ENCODE measurements at places on chromosomes 4 and X.

GRCh38 chr4:143335979-143336780, 496 bp upstream of the GAB1 start:
- peak; percentile 37 for DNase-seq

DNA sequence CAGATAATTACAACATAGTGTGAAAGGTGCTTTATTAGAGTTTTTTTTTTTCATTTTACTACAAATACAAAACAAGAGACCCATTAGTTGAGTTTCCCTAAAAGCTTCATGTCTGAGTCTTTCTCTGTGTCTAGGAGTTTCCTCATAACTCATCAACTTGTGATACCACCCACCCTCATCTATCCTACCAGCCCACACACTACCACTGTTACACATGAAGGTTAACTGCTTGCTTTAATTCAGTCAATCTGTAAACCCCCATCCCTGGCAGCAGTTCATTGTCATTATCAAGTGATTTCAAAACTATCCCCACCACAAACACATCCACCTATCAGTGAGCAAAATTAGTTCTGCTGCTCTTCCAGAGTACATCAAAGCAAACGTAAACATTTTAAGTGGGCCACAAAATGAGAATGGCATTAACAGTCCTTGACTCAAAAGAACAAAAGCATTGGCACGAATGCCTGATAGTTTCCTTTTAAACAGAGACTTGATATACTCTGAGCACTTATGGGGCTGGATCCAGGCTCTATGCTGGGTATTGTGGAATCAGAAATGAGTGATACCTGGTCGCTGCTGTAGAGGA, 331.6 kb upstream of the FAM241A start:
- DNase-seq, result no peak

DNA sequence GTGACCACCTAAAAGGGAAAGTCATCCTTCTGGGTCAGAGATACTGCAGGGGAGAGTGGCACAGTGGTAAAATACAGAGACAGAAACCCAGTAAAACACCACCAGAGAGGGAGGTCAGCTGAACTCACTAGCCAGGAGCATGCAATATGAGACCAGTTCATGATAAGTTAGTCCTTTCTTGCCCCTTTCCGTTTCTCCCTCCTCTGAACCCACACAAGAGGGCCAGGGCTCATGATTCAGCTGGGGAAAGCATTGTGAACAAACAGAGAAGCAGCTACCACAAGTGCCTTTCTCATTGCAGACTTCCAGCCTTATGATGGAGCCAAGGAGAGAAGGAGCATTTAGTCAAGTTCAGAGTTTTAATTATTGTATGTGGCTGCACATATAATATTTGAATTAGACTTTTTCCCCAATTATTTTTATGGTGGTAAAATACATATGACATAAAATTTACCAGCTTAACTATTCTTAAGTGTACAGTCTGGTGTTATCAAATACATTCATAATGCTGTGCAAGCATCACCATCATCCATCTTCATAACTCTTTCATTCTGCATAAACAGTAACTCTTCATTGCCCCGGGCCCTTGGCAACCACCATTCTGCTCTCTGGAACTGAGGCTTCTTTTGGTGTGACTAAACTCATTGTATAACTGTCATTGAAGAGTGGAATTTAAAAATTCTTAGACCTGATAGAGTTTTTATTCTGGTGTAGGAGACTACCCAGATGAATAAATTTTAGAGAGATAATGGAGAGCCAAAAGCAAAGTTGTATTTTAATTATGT, 114.6 kb downstream of the DDIT4L start:
- DNase-seq, result no peak

GRCh38 chr4:129490516-129490915, 394.6 kb downstream of the C4orf33 start:
- DNase-seq, result no peak

- DNase-seq, result no peak
Observed at GRCh38 chrX:45445745-45446412, 245.2 kb upstream of the DIPK2B start.

- no peak for DNase-seq
Observed at GRCh38 chr4:147136310-147136709, 190.6 kb upstream of the TTC29 start.

GRCh38 chr4:150569384-150569987, 12.5 kb upstream of the MAB21L2 start:
- DNase-seq, result no peak

- no peak for DNase-seq
Observed at GRCh38 chrX:57353472-57354132, 67.1 kb downstream of the FAAH2 start.

DNA sequence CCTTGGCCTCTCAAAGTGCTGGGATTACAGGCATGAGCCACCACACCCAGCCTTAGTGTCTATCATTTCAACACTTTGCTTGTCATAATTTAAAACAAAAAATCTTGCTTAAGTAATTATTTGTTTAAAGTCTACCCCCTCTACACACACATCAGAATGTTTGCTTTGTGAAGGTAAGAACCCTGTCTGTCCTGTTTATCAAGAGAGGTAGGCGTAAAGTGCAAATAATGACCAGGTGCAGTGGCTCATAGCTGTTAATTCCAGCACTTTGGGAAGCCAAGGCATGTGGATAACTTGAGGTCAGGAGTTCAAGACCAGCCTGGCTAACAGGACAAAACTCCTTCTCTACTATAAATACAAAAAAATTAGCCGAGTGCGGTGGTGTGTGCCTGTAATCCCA, 326.7 kb upstream of the CLNK start:
- DNase-seq, result no peak

GRCh38 chrX:129788527-129788926, 8.8 kb downstream of the SASH3 start:
- no peak for DNase-seq

DNA sequence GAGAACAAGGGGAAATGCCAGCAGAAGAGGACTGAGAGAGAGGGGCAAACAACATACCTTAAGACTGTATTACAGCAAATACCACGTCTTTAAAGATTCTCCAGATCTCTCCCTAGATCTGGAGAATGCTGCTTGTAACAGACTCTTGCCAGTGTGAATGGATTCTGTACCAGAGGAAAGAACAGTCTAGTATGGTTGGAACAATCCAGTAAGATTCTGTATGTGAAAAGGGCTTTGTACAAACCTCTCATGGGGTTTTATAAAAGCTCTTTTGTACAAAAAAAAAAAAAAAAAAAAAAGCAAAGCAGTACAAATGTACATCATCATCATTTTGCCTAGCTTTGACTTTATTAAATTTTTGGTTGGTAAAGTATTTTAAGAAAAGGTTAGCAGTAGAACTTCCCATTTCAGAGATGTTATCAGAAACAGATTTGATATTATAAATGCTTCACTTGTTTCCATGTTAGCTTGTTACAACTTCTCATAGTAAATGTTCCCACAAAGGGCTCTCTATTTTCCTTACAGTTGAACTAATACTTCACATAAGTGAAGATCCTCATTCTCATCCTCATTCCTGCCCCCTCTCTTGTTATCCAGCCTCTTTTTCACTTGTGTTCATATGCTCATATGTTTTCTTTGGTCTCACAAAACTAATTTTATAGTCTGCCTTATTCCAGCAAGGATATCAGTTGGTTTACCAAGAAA, 144.2 kb downstream of the EDA start:
- no peak for DNase-seq

DNA sequence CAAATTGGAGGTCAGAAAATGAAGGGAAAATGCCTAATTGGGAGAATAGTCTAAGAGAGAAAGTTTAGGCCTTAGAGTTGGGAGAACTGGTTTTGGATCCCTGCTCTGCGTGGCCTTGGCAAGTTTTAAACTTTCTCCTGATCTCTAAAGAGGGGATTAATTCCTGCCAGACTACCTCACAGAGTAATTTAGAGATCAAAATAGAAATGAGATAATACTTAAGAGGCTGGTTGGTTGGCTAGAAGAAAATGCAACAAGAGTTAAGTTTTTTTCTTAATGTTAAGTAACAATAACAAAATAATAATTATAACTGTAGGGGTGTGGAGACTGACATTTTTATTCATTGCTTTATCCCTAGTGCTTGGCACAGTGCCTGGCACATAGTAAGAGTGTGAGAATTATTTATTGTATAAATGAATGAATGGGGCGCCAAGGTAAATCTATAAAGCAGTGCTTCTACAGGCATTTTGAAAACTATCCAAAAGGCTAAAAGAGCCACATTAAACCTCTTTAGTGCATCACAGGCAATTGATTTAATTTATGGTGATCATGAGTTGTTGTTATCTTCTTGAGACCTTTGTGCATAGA, 160.5 kb downstream of the RASL11B start:
- DNase-seq, result no peak

- no peak for DNase-seq
Observed at GRCh38 chrX:142156567-142156966, 48.5 kb downstream of the MAGEC2 start.

DNA sequence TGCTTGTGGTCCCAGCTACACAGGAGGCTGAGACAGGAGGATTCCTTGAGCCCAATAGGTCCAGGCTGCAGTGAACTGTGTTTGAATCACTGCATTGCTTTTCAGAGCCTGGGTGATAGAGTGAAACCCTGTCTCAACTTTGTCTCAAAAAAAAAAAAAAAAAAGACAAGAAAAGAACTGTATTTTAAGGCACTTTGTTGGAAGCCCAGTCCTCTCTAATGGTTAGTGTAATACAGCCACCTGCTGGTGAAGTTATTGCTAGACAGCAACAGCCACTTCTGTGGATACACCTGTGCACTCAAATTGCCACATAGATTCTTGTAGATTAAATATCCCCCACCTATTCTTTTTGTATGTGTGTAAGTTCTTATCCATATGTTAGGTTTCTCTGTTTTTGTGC, 10.1 kb upstream of the FGG start:
- peak; percentile 16 for DNase-seq

DNA sequence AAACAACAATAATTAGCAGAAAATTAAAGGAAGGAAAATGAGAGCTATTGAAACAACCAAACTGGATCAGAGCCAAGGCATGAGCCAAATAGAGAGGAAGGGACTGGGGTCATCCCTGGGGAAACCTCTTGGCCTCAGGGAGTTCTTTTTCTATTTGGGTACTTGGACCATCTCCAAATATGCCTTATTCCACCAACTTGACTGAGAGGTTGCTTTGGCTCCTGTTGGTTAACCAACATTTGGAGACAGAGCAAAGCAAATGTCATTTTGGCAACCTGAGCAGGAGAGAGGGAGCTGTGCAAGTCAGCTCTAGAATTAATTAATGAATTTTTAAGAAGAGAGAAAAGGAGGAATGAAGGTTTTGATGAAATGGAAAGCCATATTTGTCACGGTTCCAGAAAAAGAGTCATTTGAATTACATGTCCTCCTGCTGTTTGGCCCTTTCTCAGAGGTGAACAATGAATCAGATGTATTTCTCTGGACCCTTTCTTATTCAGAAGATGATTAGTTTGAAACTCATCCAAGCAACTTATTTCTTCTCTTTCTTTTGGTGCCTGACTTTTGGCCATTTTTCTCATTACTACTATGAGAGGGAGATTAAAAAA, 119.1 kb downstream of the CNKSR2 start:
- no peak for DNase-seq

GRCh38 chr4:1975880-1976279, 32.9 kb downstream of the NELFA start:
- no peak for DNase-seq

GRCh38 chr4:24413311-24413784, 171.0 kb downstream of the DHX15 start:
- DNase-seq, result no peak

GRCh38 chr4:185912779-185913178, 100.8 kb upstream of the SORBS2 start:
- no peak for DNase-seq

- no peak for DNase-seq
Observed at GRCh38 chr4:47651231-47651630, 166.2 kb downstream of the ATP10D start.
